Stimulated activated CD8-positive, alpha-beta memory T cell treated with anti-CD3 and anti-CD28 coated beads, Interleukin-2, amount 100 ng/mL, for 48 hours (primary cell): ENCODE measurements at places on chromosomes 4 and X.

- no peak for DNase-seq
Measured at GRCh38 chrX:133669214-133669613, 253.9 kb upstream of the GPC4 start.

GRCh38 chr4:120052856-120053255, 13.8 kb downstream of the MAD2L1 start:
- no peak for DNase-seq

GRCh38 chrX:9271789-9272525, 192.9 kb upstream of the TBL1X start:
- no peak for DNase-seq

GRCh38 chr4:1517592-1518411, 111.6 kb upstream of the NKX1-1 start:
- DNase-seq: no peak

- DNase-seq: no peak
Measured at GRCh38 chr4:168724686-168725411, 228.0 kb downstream of the PALLD start.

- no peak for DNase-seq
Measured at GRCh38 chr4:152029631-152030030, 268.8 kb upstream of the GATB start.

DNA sequence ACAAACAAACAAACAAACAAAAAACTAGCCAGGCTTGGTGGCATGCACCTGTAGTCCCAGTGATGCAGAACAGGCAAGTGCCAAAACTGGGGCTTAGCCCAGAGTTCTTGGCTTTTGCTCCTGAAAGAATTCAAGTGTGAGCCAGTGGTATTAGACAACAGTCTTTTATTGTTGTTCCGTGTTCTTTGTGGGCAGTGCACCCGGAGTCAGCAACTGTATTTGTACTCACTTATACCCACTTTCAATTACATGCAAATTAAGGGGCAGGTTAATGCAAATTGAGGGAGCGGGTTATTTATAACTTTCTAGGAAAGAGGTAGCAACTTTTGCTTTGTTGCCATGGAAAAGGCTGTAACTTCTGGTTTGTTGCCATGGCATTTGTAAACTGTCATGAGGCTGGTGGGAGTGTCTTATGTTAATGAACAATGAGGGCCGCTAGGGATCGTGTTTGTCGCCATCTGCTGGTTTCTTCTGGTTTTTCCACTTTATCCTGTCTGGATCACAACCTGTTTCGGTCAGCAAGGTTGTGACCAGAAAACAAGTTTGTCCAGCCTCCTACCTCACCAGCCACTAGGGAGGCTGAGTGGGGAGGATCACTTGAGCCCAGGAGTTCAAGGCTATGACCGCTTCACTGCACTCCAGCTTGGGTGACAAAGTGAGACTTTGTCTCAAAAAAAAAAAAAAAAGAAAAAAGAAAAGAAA, 88.8 kb upstream of the ESX1 start:
- DNase-seq: peak; percentile 8

DNA sequence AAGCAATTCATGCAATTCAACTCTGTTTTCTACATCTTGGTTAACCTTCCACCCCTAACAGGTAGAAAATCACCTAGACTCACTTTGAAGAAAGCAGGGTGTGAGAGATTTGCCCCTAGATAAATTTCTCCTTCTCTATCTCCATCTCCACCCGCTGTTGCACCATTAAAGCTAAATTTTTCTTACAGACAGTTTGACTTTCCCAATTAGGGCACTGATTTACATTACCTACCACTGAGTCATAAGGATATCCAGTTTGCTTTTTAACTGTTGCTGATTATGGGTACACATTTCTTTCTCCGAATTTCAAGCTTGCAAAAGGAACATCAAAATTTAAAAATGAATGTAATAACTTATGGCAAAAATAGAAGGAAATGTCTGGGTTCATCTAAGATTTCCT, 13.0 kb downstream of the SLC7A11 start:
- no peak for DNase-seq

DNA sequence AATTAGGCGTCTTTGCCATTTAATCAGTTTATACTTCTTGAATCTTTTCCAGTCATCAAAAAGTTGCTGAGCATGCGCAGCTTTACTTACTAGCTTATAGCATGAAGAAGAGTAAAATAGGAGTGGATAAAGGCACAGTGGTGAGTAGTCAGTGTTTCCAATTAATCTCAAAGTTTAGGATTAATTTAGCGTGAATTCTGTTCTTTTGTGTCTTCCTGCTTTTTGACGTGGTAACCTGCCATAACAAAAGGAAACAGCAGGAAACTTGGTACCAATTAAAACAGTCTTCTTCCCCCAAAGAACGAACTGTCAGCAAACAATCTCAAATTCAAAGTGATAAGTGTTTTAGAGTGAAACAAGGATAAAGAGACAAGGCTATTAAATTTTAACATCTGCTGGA, 61.9 kb downstream of the TET2 start:
- no peak for DNase-seq

DNA sequence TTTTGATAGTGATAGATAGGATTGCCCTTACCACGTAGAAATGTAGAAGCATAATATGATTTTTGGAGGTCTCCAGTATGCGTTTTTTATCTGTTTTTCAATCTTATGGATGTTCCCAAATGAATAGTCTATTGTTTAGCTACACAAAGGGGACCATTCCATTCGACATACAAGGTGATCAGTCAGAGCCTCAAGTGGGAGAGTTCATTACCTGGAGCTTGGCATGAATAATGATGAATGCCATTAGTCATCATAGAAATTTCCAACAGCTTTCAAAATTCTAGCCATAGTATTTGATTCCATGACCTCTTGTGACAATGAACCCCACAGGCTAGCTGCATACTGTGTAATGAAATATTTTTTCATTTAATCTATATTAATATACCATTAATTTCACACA, 123.6 kb downstream of the PDHA2 start:
- no peak for DNase-seq

DNA sequence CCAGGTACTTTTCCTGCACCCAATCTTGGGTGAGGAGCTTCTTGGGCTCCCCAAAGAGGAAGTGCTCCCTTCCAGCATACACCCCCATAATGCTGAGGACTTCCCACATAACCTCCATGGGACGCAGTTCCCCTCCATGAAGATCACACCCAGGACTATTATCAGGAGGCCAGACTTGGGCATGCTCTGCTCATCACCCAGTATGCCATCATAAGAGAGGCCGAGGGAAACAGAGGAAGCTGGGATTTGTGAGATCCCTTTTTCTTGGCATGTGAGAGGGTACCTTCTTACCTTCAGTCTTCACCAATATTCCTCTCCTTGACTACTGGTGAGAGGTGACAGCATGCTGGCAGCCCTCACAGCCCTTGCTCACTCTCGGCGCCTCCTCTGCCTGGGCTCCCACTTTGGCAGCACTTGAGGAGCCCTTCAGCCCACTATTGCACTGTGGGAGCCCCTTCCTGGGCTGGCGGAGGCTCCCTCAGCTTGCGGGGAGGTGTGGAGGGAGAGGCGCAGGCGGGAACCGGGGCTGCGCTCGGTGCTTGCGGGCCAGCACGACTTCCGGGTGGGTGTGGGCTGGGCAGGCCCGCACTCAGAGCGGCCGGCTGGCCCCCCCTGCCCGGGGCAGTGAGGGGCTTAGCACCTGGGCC, 15.7 kb upstream of the HSFX1 start:
- no peak for DNase-seq

DNA sequence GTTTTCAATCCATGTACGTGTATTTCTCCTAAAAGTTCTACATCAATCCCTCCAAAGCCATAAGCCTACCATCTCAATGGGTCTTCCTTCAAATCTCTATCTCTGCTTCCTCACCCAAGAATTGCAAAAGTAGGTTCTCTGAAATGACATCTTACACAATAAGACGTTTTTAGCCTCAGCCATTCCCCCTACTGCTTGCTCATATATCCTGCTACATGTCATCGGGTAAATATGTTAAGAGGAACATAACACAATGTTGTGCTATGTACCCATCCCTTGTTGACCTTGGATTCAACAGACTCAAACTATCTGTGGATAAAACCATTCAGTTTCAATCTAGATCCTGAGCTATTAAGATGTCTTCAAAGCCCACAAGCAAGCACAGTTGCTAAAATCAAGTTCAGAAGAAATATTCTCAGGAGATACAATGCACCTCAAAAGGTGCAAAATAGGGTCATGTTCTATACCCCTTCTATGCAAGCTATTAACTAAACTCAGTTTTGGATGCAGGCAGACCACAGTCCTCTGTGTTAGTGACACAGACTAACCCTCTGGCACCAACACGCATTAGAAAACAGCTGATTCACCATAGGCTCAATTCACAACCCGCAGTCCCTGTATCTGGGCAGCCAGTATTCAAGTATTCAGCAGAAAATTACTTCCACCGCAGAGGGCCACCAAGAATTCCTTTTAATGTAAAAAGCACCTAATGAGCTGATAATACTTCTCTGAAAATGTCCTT, 56.8 kb downstream of the CD99L2 start:
- no peak for DNase-seq

GRCh38 chr4:158965226-158965625, 137.7 kb upstream of the RAPGEF2 start:
- DNase-seq: no peak

DNA sequence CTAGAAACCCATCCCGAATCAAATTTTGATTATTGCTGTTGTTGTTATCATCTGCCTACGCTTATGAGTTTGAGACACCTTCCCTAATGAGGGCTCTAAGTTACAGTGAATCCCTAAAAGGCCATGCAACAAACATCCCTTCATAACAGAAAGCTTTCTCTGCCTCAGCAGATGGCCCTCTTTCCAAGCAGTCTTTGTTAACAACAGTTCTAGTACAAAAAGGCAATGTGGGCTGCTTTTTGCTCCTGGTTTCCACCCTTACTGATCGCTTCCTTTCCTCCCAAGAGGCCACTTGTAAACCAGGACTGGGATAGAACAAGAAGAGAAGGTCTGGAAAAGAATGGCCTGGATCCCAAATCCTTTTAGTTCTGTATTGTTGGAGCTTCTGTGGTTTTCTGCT, 24.2 kb downstream of the GPC4 start:
- DNase-seq: no peak

GRCh38 chr4:143260750-143261149, 75.9 kb upstream of the GAB1 start:
- DNase-seq: no peak

DNA sequence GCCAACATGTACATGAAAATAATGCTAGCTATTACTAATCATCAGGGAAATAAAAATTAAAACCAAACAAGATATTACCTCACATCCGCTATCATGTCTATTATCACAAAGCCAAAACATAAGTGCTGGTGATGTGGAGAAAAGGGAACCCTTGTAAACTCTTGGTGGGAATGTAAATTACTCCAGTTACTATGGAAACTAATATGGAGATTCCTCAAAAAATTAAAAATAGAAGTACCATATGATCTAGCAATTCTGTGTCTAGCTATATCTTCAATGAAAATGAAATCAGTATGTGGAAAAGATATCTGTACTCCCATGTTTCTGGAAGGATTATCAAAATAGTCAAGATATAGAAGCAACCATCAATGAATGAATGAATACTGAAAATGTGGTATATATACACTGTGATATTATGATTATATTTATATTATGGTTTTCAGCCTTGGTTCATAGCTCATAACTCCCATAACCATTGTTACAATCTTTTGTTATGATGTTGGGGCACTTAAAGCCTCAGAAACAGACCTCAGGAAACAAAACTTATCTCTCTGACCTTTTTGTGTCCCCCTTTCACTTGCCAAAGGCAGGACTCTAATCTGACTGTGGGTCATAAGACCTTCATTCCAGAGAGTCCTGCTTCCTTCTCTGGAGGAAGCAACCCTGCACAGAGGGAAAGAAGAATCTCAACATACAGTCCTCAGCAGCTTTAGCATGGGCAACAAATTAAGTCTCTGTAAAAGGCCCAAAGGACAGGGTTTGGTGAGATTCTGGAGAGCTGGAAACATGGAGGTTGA, 933.2 kb downstream of the ADGRL3 start:
- DNase-seq: no peak

DNA sequence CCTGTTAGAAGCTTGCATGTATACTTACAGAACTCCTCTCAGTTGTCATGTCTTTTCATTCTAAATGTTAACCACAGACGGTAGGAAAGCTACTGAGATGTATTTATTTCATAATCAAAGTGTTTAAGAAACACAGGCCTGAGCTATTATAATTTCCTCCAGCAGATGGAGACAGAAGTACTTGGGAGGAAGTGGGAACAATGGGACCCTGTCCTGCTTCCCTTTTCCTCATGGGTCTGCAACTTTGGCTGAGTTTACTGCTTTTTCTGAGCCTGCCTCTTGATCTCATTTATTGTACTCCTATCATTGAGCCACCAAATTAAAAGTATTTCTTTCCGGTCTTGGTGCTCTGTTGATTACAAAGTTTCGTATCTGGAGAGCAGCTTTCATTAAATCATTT, 67.7 kb upstream of the SPANXN2 start:
- DNase-seq: no peak

- DNase-seq: peak; percentile 25
Measured at GRCh38 chrX:8743126-8743732, 11.3 kb upstream of the ANOS1 start.

DNA sequence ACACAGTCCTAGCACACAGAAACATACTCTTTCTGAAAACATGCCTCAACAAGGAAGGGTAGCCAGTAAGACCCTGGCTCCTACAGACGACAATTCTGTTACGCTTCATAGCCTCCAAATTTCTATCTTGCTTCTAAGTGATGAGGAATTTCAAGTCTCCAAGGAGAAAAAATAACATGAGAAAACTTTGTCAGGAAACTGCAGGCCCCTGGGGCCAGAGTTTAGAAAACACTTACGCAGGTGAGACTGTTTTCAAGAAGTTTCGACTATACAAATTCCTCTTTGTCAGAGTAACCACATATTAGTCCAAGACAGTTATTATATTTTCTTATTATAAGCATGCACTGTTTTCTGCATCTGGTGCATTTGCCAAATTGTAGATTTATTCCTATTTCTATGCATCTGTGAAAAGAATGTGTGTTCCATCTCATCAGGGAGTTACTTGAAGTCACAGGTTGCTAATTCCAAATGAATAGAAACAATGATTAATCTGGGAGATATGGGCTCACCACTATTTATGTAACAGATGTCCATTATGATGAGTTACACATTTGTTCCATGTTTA, 30.3 kb upstream of the HCCS start:
- DNase-seq: no peak
